Muscle of back (tissue), 13 donors: ENCODE measurements at places on chromosomes 2 and 18.
A peak's percentile ranks its signal among the peaks of the same experiment; 100 is the strongest.

DNA sequence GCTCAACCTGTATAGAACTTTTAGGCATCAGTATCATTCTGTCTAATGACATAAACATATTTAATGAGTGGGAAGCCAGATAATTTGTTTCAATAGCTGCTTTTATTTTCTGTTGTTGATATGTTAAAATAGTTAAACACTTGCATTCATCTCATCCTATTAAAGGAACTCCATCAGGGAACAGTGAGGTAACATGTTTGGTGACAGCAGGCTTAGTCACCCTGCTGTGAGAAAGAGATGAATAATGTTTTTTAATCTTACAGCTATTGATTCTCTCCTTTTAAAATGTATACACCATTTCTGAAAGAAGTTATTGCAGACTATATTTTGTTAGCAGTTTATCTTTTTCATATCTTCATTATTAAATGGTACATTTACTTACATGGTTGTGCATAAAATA lies 123.3 kb upstream of the CWC22 start:
- DNase-seq: no peak

- peak; percentile 38 for DNase-seq
Observed at GRCh38 chr2:164967781-164968228, 12.5 kb upstream of the SLC38A11 start.

DNA sequence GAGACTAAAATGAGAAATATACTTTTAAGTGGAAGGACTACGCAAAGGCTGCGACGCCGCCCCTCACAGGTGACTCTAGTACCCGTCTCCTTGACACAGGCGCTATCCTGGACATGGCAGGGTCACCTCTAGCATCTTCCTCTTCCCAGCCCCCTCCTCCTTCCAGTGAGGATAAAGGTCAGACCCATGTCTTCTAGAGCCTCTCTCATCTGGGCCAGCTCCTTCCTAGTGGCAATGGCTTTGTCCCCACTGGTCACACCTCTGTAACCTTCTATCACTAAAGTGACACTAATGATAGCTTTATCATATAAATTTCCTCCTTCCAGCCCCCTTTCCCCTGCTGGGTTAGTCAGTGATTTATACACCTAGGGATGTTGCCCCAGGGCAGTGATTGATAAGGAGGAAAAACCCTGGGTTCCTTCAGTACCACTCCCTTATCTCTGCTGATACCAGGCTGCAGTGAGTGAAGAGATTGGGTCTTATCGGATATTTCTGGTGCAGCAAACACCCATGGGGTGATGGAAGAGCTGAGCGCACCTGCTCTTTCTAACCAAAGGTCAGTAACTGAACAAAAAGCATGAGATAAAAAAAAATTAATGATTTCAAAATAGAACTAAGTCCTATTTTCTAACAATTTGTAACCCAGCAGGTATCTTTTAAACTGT lies 62.0 kb upstream of the FZD5 start:
- no peak for DNase-seq

GRCh38 chr2:152730591-152731333 lies 12.3 kb downstream of the ARL6IP6 start:
- DNase-seq: no peak

GRCh38 chr2:89780318-89780717 lies 1088.8 kb downstream of the RPIA start:
- no peak for DNase-seq

- no peak for DNase-seq
Observed at GRCh38 chr2:190311893-190312634, 7.6 kb downstream of the HIBCH start.

DNA sequence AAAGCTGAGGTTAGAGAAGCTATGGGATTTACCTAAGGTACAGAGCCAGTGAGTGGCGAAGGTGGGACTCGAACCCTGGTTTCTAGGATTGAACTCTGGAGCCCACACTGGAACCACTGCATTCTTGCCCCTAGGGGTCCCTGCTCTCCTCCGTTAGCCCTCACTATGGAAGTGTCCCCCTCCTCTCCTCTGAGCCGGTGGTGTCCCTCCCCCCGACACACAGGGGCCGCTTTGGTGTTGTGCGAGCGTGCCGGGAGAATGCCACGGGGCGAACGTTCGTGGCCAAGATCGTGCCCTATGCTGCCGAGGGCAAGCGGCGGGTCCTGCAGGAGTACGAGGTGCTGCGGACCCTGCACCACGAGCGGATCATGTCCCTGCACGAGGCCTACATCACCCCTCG lies 8.5 kb upstream of the GMPPA start:
- DNase-seq: no peak

- DNase-seq: peak; percentile 62
Observed at GRCh38 chr18:67608615-67609273, 92.2 kb upstream of the DSEL start.

DNA sequence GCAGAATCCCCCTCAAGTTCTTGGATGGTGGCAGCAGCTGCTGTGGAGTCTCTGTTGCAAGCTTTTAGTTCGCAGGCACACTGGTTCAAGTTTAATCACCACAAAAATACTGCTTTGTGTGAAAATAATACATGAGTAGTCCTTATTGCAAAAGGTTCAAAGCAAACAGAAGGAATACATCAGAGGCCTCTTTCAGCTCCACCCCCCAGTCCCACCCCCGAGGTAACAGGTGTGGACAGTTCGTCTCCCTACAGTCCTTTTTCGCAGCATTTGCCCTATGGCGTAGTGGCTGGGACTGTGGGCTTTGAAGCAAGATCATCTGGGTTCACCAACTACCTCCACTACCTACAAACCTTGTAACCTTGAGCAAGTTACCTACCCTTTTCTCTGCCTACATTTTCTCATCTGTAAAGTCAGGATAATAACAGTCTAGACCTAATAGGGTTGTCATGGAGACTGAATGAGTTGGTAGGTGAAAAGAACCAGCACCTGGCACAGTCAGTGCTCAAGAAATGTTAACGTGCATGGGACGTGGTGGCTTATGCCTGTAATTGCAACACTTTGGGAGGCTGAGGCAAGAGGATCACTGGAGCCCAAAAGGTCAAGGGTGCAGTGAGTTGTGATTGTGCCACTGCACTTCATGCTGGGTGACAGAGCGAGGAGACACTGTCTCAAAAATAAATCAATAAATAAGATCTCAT lies 61.7 kb downstream of the TCF7L1 start:
- no peak for DNase-seq

- no peak for DNase-seq
Observed at GRCh38 chr18:6170604-6171003, 244.1 kb downstream of the L3MBTL4 start.

GRCh38 chr2:158714420-158714819 lies 80.7 kb upstream of the DAPL1 start:
- no peak for DNase-seq

DNA sequence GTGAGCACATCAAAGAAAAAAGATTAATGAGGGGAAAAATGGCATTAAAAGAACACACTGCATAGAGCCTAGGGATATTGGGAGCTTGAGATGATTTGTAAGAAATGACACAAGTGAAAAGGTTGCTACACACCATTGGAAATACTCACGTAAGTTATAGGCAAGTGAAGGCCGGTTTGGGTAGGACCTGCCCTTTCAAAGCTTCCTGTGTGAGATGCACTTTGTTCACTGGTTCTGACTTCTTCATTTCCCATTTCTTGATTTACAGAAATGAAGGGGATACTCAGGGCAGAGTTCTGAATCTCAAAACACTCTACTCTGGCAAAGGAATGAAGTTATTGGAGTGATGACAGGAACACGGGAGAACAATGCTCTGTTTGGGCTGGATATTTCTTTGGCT lies at the start of gene IL18RAP:
TSS of gene IL18RAP (plus strand) at position 251 of the 400 bp plus-strand sequence. CDS start at position 369, 118 bp downstream.
- DNase-seq: no peak

DNA sequence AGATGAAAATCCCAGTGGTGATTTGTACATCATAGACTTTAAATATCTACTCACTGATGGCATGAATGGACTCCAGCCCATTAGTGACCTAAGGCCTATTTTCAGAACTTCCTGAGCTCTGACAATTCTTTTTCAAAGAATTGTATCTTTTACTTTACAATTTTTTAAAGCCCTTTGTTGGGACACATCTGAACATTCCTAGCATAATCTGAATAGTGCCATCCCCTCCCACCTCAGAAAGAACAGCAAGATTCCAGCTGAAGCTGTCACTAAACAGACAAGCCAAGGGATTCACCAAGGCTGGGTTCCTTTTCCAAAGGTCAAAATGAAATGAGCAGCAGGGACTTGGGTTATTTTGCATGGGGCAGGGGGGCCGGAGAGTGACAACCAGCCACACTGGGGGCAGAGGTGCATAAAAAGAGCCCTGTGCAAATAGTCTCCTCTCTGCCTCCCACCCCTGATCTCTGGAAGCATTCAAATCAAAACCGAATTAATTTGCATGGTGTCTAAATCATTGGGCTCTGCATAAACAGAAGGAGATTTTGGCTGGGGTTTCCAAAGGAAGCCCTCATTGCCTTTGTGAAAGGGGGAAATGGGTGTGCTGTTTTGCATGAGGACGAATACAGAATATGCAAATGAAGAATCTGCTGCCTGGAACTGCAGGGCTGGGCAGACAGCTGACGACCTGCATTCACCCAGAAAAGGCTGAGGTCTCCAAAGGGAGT lies 17.2 kb downstream of the EPHA4 start:
- peak; percentile 37 for DNase-seq

GRCh38 chr18:45802814-45803492 lies 22.5 kb upstream of the SIGLEC15 start:
- no peak for DNase-seq

DNA sequence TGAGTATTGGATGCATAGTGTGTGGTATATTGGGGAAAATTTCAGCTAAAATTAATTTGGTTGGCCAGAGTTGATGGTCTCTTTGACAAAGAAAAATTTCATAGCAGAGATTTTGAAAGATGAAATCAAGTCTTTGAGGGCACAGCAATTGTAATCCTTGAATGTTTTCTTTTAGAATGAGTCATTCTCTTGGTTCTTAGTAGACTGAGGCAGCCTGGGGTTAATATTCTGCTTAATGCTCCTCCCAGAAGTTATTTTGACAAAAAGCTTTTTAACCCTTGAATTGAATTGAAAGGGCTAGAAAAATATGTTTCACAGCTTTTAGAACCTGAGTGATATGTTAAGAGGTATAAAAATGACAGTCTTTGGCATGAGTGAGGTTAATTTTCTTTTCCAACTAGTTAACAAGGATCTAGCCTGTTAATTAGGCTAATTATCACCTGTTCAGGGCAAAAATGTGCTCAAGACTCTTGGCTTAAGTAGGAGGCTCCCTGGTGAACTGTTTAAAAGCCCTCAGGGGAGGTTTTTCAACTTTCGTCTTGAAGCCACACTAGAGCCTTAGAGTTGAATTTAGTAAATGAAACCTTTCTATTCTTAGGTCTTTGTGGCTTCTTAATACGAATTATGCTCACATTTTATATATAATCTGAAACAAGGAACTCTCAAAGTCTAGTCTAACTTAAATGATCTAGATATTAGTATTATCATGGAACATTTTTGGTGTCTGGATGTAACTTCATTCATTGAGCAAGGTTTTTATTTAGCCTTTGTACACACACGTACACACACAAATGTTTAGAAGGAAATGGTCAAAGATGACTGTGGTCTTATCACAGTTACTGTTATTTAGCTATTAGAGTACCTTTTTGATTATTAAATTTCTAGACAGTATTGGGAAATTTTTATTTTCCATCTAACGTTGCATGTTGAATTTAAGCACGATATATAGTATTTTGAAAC lies 272.5 kb downstream of the ZNF407 start:
- no peak for DNase-seq

DNA sequence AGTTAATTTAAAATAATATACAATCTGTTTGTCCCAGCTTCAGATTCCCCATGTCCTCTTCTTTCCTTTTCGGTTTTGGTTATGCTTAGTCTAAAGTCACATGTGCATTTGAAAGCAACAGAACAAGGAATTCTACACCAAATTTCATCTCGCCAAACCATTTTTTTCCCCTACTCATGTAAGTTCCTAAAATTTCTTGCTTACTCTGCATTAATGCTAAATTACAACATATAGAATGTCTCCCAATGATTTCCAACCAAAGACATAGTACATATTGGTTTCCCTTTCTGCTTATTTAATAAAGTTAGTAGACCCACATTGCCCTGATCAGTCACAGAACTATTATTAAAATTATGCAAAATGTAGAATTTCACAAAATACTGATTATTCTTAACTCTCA lies 212.3 kb downstream of the ARHGAP15 start:
- DNase-seq: no peak

- no peak for DNase-seq
Observed at GRCh38 chr2:235066490-235066889, 114.7 kb downstream of the SH3BP4 start.

- no peak for DNase-seq
Observed at GRCh38 chr18:28208268-28208667, 31.3 kb upstream of the CDH2 start.

- DNase-seq: no peak
Observed at GRCh38 chr2:71379086-71379485, 47.5 kb downstream of the ZNF638 start.

DNA sequence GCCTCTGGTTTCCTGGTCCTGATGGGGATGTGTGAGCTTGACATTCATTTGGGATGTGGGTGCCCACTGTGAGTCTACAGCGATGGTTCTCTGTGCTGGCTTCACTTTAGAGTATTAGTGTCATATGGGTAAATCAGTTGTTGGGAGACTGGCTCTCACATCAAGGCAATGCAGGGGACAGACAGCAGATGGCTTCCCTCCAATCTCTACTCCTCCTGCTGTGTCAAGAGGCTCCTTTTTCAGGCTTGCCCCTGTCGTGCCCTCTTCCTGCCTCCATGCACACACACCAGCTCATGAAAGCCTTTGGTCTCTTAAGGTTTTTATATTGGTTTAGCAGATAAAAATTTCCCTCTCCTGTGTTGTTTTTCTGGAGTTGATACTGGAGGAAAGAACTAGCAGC lies 315.6 kb downstream of the RDH14 start:
- no peak for DNase-seq

DNA sequence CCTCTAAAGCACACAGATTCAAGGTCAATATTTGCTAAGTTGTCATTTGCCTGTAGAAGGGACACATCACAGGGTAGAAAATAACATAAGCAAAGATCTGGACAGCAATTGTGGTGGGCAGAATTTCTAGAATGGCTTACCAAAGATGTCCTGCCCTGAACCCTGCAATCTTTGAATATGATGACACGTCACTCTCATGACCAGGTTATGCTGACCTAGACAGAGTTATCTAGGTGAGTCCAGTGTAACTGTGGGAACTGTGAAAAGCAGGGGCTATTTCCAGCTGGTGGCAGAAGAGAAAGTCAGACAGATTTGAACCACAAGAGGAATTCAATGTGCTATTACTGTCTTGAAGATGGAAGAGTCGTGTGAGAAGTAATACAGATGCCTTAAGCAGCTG lies 112.3 kb upstream of the CNGA3 start:
- no peak for DNase-seq

GRCh38 chr2:27849558-27850205 lies 40.5 kb downstream of the RBKS start:
- no peak for DNase-seq

GRCh38 chr2:26640781-26641564 lies at the start of gene CIB4:
Gene CIB4 (minus strand): TSS chr2:26641366. CDS start chr2:26641314, 52 bp downstream.
- DNase-seq: no peak

- no peak for DNase-seq
Observed at GRCh38 chr2:65660340-65660739, 227.9 kb upstream of the SPRED2 start.

- peak; percentile 27 for DNase-seq
Observed at GRCh38 chr2:21407851-21408250, 284.1 kb downstream of the TDRD15 start.

GRCh38 chr2:83071914-83072313 lies 1387.2 kb downstream of the SUCLG1 start:
- no peak for DNase-seq
